Activated CD4-positive, alpha-beta T cell treated with anti-CD3 and anti-CD28 coated beads, Interleukin-2, amount 10 ng/mL, durations not matched to agents 24 days and 14 days (primary cell): ENCODE measurements at places on chromosomes 4 and X.
A peak's percentile ranks its signal among the peaks of the same experiment; 100 is the strongest.

- no peak for DNase-seq
Observed at GRCh38 chr4:74755486-74755885, 38.8 kb downstream of the BTC start.

GRCh38 chr4:55080174-55080865 lies 45.1 kb downstream of the KDR start:
- DNase-seq, result no peak

DNA sequence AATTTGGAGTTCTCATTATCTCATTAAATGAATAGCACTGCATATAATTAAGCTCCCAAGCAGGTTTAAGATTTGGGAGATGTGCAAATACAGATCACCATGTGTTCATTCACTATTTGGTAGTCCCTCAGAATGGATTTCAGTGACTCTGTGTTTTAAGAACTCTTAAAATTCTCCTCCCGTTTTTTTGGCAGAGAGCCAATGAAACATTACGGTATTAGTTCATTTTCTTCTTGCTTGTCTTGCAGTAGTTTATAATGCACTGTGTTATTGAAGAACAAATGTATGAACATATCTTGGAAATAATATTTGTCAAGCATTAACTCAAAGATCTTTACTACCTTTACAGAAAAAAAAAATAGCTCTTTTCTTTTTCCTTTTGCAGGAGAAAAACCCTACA lies 32.7 kb downstream of the KLF3 start:
- DNase-seq, result no peak

DNA sequence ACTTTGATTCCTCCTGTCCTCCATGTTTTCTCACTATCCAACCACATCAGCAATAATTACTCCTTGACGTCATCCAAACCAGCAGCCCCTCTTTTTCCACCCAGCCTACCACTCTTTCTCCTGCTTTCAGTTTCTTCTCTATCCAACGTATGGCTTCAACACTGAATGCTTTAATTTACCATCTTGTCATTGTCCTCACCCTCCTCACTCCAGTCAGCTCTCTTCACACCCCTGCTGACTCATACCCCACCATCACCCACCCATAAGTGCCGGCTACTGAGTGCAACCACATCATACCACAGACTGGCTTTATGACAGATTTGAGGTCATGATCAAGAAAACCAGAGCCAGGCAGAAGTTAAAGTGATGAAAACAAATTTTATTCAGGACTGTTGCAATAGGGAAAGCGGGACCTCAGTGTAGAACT lies 9.8 kb upstream of the ANXA5 start:
- DNase-seq, result peak; percentile 80

DNA sequence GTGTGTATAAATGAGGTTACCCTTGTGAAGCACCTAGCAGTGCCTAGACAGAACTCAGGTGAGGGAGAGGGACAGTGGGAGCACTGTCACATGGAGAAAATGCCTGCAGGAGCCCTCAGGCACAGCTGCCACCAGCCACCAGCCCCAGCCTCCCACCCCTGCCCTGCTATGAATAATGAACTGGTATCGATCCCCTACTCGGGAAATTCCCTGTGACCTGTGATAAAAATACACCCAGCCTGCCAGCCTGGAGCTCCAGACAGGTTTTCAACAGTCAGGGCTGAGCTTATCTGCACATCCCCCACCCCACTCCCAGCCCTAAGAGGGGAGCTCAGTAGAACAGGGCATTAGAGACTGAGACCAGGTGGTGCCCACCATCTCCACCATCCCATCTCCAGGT lies 159.6 kb upstream of the PJA1 start:
- no peak for DNase-seq

- no peak for DNase-seq
Observed at GRCh38 chr4:48960988-48961635, 25.0 kb upstream of the CWH43 start.

DNA sequence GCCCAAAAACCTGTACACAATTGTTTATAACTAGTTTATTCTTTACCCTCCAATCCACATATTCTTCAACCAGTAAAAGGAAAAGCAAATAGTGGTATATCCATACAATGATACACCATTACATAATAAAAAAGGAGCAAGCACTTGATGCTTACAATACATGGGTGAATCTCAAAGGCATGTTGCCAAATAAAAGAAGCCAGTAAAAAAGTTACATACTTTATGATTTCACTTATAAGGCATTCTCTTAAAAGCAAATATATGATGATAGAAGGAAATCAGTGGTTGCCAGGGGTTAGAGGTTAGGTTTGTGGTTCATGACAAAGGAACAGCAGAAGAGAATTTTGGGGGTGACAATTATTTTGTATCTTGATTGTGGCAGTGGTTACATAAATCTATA lies 896.1 kb upstream of the LCORL start:
- DNase-seq, result no peak

- no peak for DNase-seq
Observed at GRCh38 chr4:174575436-174575835, 53.1 kb upstream of the HPGD start.

GRCh38 chr4:92714640-92715039 lies 410.9 kb downstream of the GRID2 start:
- DNase-seq, result no peak

GRCh38 chr4:85368932-85369331 lies 106.0 kb upstream of the ARHGAP24 start:
- no peak for DNase-seq

DNA sequence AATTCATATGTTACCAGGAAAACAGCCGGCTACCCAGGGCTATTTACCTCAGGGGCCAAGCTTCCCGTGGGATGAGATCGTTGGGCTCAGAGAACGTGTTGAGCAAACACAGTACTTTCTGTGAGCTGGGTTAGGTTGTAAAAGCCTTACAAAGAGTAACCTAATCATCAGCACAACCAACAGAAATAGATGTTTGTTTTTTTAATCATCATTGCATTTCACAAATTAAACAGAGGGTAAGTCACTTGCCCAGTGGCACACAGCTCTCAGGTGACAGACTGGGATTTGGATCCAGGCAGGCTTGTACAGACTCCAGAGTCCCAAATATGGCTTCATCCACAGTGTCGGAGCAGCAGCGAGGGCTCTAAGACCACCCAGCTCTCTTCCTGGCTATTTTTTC lies 20.1 kb downstream of the SPON2 start:
- DNase-seq, result no peak

DNA sequence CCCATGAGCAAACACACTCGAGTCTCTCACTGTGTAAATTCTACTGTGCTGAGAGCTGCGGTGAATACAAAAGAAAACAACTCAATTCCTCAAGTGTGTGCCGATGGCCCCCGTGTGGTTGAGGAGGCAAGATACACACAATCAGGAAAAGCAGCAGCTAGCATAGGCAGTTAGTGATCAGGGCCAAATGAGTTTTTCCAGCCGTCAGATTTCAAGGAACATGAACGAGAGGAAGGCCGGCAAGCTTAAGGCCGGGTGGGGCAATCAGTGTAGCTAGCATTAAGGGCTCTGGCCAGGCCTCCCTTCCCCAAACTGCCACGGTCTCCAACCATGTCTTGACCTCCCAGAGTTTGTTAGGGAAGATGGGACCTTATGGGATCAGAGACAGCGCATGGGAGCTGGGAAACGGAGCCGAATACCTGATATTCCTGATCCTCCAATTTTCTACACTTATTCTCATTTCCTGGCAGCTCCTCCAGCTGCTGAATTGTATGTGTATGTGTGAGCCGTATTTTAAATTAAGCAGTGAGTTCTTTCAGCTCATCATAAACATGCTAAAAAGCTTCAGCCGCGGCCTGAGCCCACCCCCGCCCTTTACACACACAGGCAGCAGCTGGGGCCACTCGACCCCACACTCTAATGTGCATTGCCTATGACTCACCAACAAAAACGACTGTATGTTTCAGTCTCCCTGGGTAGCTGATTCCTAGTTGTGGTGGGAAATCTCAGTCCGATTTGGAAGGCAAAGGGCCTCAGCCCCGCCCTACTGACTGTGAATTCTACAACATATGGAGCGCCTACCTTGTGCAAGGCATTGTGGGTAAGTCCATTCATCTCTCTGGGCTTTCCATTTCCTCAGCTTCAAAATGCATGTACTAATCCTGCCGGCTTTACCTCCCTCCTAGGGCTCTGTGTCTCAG lies 59.9 kb downstream of the RTL9 start:
- DNase-seq, result no peak

DNA sequence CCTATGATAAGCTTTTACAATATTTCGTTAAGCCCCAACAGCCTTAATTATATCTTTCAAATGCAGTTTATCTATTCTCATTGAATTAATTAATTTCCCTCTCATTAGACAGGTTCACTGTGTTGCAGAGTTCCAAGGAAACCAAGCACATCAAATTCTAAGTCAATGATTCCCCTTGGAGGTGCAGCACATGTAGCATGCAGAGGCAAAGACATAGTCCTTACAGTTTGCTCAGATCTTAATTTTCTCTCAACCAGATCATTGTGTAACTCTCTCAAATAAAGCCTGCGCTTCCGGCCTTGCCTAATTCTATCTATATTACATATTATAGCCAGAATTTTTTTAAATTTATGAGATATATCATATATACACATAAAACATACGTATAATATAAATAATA lies 205.4 kb downstream of the GRIA2 start:
- no peak for DNase-seq

GRCh38 chr4:172762895-172763294 lies 405.7 kb upstream of the GALNT7 start:
- no peak for DNase-seq

DNA sequence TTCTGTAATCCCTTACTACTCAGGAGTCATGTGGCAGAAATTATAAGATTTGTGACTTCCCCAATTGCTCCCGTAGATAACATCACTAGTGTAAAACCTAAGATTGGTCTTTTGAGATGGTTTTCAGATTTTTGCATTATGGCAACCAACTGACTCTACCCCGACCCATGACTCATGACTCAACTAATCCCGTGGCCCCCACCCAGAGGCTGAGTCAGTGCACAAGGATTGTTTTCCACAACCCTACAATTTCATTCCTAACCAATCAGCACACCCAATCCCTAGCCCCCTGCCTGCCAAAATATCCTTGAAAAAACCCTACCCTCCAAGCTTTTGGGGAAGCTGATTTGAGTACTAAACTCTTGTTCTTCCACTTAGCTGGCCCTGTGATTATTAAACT lies 109.4 kb upstream of the FAM9C start:
- DNase-seq, result no peak

GRCh38 chr4:67036791-67037190 lies 508.5 kb downstream of the CENPC start:
- no peak for DNase-seq

DNA sequence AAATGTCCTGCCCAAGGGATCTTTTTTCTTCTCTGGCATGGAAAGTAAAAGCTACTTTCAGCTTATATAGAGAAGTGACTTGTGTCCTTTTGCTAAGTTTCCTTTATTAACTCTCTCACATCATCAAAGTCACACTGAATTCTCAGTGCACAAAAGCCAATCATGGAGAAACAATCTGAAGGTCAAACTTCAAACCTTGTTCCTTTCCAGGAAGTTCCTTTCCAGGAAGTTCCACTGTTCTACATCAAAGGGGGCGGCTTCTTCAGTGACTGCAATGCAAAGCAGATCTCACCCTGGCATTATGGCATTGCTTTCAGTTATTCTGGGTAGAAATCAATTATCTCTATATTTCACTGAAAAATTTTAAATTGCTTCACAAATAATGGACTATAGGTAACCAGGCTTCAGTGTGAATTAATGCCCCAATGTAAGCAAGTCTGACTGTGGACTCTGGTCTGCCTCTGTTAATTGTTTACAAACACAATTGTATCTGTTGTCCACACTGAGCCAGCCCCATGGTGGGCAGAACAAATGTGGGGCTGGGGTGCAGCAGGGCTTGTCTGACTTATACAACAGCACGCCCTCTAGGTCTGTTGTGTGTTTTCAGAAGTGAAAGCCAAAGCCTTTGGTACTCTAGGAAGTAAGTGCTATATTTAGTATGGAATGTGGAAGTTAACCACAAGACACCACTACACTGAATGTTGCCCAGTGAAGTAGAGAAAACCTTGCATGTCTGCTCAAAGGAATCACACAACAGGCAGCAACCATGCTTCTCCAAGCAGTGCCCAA lies 98.8 kb downstream of the CDS1 start:
- peak; percentile 62 for DNase-seq

- no peak for DNase-seq
Observed at GRCh38 chr4:37615059-37615719, 71.0 kb downstream of the RELL1 start.

GRCh38 chr4:14149176-14150053 lies 521.9 kb upstream of the BOD1L1 start:
- DNase-seq, result no peak

DNA sequence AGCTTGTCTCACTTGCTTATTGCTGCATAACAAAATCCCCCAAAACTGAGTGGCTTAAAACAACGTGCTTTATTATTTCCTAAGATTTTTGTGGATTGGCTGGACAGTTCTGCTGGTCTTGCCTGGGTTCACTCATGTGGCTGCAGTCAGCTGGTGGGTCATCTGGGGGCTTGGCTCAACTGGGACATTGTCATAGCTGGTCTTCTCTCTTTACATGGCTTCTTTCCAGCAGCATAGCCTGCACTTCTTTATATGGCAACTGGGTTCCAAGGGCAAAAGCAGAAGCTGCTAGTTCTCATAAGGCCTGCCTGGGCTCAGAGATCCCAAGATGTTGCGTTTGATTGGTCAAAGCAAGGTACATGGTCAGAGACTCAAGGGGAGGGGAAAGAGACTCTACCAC lies 33.7 kb upstream of the STAG2 start:
- no peak for DNase-seq

DNA sequence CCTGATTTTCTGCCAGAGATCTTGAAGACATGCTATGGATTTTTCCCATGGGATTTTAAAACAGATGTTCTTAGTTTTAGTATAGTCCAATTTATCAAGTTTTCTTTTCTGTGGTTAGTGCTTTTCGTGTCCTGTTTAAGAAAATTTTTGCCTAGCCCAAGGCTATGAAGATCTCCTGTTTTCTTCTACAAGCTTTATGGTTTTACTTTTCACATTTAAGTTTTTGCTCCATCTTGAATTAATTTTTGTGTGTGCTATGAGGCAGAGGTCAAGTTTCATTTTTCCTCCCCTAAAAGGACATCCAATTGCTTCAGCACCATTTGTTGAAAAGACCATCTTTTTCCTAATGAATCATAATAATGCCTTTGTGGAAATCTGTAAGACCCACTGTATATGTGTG lies 65.6 kb downstream of the POLR2B start:
- no peak for DNase-seq

DNA sequence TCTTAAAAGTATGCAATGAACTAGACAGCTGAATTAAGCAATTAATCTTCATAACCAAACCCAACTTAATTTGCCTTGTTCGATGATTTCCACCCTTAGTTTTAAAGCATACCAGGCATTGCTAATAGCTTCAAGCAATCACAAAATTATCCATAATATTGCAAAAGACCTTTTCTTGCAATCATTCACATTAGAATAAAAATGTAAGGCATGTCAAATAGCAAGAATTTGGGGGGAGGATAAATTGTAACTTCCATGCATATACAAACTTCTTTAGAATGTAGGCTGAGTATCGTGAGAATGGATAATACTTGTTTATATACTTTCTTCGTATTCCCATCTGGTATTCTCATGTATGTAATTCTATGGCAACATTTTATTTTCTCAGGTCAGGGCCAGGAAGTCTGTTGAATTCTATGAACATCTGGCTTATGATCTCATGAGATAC lies 28.7 kb upstream of the BMP2K start:
- DNase-seq, result no peak
